ENCODE measurements at places on chromosomes 6 and 20. TPM values are rescaled to one million over a fixed set of nuclear protein-coding genes. Genes with fewer than 3 reads are reported as not detected.

DNA sequence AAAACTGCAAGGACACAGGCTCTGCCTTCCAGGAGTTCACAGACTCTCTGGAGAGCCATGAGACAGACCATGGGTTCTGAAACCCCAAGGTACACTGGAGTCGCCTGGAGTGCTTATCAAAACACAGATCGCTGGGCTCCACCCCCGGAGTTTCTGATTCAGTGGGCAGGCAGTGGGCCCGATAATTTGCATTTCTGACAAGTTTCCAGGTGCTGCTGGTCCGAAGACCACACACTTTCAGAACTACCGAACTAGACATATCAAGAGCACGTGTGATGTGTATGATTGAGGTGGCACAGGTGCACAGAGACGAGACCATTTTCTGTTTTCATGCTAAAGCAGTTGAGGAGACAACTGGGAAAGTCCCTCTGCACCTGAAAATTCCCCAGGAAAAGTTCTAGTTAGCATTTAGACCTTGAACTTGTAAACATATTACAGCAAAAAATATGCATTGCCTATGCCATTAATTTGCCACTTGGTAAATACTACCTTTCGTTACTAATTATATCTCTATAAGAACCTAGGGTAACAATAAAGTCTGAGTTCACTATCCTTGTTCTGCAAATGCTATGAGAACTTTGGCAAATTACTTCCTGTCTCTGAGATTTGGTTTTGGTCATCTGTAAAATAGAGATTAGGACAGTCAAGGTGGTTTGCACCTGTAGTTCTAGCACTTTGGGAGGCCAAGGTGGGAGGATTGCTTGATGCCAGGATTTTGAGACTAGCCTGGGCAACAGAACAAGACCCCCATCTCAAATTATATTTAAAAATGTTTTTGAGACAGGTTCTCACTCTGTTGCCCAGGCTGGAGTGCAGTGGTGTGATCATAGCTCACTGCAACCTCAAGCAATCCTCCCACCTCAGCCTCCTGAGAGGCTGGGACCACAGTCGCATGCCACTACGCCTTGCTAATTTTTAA is 14.3 kb upstream of the PIM1 start:
- peaks cover 3% of the 10 kb centered on the region for H3K4me1 ChIP-seq
- H3K27me3 ChIP-seq = no peaks in the 10 kb centered on the region
- DNase-seq = no peak
- no peak overlapping the region for H3K4me3 ChIP-seq
- no peaks in the 10 kb centered on the region for H3K36me3 ChIP-seq

DNA sequence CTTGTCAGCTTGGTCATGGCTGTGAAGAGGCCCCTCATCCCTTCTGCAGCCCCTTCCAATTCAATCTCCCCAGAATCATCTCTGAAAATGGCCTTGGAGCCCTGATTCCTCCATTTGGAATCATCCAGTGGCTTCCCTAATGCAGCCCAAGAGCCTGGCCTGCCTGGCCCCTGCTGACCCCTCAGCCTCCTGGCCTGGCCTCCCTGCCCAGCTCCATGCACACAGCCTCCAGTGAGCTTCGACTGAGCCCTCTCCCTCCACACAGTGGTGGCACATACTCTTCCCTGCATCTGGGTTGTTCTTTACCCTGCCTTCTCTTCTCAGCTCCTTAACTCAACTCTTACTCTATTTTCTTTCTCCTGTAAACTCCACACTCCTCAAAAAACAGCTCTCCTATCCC is 120.9 kb downstream of the ANKRD60 start:
- DNase-seq = peak; percentile 58
- peaks cover 9% of the 10 kb centered on the region for H3K4me1 ChIP-seq
- H3K4me3 ChIP-seq = no peak overlapping the region
- H3K27ac ChIP-seq = no peak overlapping the region
- no peaks in the 10 kb centered on the region for H3K36me3 ChIP-seq

GRCh38 chr20:14829906-14830305 is 492.5 kb upstream of the FLRT3 start:
- H3K27me3 ChIP-seq = no peaks in the 10 kb centered on the region
- H3K4me3 ChIP-seq = no peak overlapping the region
- no peak overlapping the region for H3K27ac ChIP-seq

- peaks cover 14% of the 10 kb centered on the region for H3K4me1 ChIP-seq
- H3K4me3 ChIP-seq = no peak overlapping the region
- no peak overlapping the region for H3K27ac ChIP-seq
- no peak for DNase-seq
Observed at GRCh38 chr6:25405442-25405841, 126.3 kb downstream of the CARMIL1 start.

The TMEM200A gene
- total RNA-seq = 3.9 TPM
